NCI-H748 treated with DMSO at 0.1 percent for 48 hours (cell line): ENCODE measurements at places on chromosomes 2 and 18.
A peak's percentile ranks its signal among the peaks of the same experiment; 100 is the strongest.

- DNase-seq: no peak
Measured at GRCh38 chr2:97759727-97760407, 46.5 kb downstream of the ZAP70 start.

DNA sequence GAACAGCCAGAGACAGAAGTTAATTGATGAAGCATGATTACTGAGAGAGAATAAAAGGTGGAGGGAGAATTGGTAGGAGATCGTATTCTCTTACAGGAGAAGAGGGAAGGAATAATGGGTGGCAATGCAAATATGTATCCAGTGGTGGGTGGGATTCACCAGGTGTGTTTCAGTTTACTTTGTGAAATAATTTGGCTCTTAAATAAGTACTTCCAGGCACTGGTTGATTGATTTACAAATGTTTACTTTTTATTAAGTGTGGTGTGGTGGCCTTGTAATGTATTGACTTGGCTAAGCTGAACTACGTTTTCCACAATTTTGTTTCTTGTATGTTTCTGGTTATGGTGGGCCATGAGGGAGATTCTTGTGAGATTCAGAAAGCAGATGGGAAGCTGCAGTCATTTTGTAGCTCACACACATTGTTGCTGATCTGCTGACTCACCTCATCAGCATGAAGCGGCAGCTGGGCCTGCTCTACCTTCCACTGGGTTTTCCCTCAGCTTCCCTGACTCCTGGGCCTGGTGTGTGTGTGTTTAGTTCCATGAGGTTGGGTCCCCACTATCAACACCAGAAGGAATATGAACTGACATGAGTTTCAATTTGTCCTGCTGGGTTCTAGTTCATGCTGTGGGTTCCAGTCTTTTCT lies 32.6 kb downstream of the MYL12B start:
- peak; percentile 95 for DNase-seq

DNA sequence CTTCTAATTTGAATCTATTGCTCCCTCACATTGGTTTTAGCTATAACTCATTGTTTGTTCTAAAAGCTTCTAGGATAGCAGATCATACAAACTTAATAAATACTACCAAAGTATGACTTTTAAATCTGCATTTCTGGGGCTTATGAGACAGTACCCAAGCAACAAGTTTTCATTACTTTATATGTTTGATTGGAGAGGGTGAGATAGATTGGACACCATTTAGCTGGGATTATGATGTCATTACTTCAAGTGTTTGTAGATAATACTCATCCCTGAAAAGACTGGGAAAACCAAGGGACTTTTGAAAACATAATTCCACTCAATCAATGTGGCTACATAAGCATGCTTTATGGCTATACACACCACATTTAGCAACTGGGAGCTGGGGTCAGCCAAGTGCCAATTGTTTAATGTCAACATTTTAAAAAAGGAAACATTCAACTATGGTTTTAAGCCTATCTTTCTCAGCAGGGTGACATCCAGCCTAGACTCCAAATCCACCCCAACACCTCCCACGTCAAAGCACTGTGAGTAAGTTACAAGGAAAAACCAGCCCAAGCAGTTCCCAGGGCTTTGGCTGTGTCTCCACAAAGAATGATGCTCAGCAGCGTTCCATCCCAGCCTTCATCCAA lies 119.9 kb downstream of the ETAA1 start:
- peak; percentile 57 for DNase-seq

- DNase-seq: peak; percentile 10
Measured at GRCh38 chr2:221488136-221488807, 83.8 kb downstream of the EPHA4 start.

GRCh38 chr18:13989199-13989598 lies 73.9 kb upstream of the MC2R start:
- no peak for DNase-seq

DNA sequence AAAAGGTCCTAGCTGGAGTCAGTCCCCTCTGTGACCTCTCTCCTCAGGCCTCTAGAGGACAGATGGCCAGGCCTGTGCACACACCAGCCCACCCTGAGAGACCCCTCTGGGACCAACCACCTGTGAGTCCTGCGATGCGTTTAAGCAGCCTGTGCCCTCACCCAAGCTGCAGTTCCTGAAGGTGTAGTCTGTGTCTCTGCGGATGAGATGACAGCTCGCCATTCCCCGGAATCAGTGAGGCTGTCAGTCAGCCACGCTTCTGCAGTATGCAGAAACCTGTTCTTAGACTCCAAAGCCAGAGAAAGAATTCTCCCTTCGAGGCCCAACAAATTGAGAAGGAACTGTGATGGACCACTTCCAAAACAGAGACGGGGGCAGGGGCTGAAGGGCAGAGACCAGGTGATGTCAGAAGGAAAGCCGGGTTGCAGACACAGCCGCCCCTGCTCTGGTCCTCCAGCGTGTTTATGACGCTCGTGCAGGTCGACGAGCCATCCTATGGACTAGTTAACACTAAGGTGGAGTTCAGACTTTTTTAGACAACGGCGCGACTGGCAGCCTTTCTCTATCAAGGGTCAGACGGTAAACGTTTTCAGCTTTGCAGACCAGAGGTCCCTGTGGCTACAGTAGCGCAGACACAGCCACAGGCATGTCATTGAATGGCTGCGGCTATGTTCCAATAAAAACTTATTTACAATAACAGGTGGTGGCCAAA lies 10.2 kb downstream of the MTERF4 start:
- DNase-seq: no peak

GRCh38 chr2:46306330-46306751 lies 9.1 kb downstream of the EPAS1 start:
- DNase-seq: peak; percentile 94

- DNase-seq: no peak
Measured at GRCh38 chr2:171557363-171557762, 35.1 kb downstream of the CYBRD1 start.

GRCh38 chr18:13269013-13269280 lies 50.4 kb downstream of the LDLRAD4 start:
- no peak for DNase-seq

DNA sequence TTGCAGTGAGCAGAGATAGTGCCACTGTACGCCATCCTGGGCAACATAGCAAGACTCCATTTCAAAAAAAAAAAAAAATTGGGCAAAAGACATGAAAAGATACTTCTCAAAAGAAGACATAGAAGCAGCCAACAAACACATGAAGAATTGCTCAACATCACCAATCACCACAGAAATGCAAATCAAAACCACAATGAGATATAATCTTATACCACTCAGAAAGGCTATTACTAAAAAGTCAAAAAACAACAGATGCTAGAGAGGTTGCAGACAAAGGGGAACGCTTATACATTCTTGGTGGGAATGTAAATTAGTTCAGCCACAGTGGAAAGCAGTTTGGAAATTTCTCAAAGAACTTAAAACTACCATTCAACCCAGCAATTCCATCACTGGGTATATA lies 43.1 kb upstream of the CHAC2 start:
- DNase-seq: no peak

DNA sequence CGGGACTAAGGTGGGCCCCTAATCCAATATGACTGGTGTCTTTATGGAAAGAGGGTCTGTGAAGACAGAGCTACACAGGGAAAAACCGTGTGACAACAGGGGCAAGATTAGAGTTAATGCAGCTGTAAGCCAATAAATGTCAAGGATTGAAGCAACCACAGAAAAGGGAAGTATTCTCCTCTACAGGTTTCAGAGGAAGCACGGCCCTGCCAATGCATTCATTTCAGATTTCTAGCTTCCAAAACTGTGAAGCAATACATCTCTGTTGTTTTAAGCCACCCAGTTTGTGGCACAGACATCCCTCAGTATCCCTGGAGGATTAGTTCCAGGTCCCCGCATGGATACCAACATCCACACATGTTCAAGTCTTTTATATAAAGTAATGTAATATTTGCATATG lies 48.8 kb downstream of the SPP2 start:
- DNase-seq: no peak

DNA sequence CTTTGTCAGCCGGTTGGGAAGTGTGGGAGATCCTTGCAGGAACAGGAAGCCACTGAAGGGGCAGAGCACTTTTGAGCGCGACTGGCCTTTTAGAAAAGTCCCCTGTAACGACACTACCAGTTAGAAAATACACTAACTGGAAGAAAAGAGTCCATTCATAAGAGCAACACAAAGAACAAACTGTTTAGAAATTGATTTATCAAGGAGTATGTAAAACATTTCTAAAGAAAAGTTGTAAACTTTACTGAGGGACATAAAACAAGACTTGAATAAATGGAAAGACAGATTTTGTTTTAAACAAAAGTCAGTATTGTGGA lies 29.8 kb upstream of the POMC start:
- DNase-seq: no peak

- peak; percentile 76 for DNase-seq
Measured at GRCh38 chr2:200471324-200471848, 38.5 kb downstream of the KCTD18 start.

DNA sequence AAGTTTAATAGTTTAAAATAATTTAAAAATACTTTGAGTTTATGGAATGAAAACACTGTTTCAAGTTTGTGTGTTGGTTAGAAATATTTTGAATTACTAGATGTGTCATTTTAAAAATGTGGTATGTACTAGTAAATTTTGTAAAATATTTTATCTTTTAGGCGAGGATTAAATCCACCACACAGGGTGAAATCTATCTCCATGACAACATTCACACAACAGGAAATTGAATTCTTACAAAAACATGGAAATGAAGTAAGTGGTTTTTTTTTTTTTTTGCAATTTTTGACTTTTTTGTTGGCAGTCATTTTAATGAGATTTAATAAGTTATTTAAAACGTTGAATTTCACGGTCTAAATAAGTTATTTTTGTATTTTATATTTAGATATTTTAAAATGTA lies 19.4 kb downstream of the AGFG1 start:
- DNase-seq: no peak

DNA sequence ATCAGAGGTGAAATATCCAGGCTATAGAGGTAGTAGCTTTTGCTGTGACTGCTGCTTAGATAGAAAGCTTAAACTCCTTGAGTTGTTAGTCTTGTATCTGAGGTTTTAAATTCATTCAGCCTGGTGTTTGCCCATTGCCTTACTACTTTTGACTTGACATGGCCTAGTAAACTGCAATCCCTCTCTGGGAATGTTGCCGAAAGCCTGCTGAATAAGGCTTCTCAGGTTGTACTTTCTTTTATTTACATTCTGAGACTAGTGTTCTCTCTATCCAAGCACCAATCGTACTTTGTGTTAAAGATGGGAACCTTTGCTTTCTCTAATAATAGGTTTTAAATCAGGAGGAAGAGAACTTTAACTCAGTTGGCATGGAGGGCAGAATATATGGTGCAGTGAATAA lies 357.6 kb upstream of the CWC22 start:
- DNase-seq: no peak

DNA sequence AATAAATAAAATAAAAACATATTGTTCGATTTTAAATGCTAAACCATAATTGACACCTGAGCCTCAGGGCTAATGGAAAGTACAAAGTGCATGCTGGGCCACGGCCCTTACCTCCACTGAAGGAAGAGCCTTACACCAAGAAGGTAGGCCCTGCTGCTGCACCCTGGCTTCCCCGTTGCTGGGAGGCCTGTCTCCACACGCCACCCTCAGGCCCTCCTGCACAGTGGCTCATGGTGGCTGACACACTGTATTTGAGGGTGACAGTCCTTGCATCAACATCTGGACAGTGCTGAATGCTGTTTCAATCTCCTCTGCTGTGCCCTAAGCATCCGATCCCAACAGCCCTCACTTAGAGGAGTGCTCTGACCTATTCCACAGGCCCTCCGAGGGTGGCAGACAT lies 39.3 kb upstream of the EDAR start:
- DNase-seq: no peak

- DNase-seq: no peak
Measured at GRCh38 chr2:158774681-158775080, 20.4 kb upstream of the DAPL1 start.

GRCh38 chr18:23268641-23269040 lies 133.4 kb downstream of the CABLES1 start:
- DNase-seq: no peak
